DMS79 (cell line): ENCODE measurements at places on chromosomes 7 and 10.

DNA sequence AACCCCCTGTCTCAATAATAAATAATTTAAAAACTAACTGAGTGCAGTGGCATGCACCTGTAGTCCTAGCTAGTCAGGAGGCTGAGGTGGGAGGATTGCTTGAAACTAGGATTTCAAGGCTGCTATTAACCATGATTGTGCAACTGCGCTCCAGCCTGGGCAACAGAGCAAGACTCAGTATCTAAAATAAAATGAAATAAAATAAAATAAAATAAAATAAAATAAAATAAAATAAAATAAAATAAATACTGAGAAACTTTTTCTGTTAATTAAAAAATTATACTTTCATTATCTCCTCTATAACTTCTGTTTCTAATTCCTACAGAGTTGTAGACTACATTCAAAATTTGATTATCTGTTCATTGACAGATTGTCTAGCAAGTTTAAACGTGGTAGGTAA, 999.4 kb downstream of the ANKRD7 start:
- no peak for DNase-seq

DNA sequence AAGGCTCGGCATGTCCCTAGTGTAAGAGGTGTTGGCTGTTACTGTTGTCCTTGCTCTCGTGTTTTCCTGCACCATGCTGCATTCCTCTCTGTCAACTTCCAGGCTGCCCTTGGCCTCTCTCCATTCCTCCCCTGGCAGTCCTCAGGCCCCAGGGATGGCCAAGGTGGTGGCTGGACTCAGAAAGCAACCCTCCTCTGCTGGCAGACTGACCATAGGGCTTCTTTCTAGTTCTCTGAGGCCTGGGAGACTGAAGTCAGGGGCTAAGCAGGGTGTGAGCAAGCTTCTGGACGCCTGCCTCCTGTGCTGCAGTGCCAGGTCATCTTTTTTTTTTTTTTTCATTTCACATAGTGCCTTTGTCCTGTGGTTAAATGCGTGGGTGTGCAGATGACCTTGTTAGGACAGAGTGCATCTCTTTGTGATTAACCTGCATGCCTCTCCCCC, 72.0 kb downstream of the GOLGA7B start:
- DNase-seq = no peak

DNA sequence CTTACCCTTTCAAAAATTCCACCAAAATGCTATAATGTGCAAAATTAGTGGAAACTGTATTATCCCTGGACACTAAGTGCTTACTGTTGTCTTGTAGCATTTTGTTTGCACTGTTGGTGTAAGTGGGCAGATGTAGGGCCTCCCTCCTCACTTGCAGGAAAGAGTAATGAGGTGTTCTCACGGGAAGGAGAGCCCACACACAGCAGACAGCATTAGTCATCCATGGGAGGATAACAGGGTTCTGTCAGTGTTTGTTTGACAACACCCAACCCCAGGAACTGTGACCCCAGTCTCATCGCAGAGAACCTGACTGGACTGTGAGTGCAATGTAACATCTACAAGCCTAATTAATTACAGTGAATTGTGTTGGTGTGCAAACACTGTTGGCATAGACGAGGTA, 58.7 kb upstream of the VSTM2A start:
- DNase-seq = no peak

DNA sequence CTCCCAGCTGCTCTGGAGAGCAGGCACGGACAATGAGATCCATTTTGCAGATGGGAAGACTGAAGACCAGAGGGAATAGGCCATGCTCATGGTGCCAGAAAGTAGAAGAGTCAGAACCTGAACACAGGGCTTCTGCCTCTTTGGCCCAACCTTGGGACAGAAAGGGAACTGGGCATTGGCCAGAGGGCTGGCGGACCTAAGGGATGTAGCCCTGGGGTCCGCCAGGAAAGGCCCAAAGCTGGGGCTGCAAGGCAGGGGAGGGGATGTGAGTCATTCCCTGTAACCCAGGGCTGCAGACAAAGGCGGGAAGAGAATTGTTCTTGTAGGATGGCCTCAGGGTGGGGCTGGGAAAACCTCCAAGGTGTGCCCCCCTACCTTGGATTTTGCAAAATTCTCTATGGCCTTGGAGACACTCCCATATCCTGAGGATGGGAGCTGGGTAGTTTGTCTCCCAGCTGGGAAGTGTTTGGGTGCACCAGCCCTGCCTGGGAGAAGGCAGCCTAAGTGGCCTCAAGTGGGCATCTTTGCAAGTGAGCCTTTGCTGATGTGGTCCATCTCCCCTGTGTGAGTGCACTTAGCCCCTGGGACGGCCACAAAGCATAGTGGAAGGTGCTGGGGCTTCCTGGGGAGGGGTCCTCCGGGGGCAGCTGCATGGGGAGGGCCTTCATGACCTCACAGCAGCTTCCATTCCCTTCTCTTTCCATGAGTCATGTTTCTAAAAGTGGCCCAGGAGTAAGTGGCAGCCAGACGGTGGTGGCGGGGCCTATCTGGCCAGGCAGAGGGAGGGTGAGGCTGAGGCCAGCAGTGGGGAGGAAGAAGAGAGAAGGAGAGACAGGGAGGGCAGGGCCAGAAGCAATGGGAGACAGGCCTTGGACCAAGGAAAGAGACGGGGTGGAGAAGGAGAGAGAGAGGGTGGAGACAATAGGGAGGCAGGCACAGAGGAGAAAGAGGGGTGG, 9.2 kb downstream of the AQP1 start:
- DNase-seq = peak; percentile 91

- no peak for DNase-seq
These were observed 146.1 kb downstream of the ABCA13 start for GRCh38 chr7:48317360-48317759.

- no peak for DNase-seq
These were observed 50.9 kb upstream of the ANTXRL start for GRCh38 chr10:46235705-46236545.

- DNase-seq = no peak
These were observed 131.1 kb upstream of the CDK1 start for GRCh38 chr10:60646966-60647796.

DNA sequence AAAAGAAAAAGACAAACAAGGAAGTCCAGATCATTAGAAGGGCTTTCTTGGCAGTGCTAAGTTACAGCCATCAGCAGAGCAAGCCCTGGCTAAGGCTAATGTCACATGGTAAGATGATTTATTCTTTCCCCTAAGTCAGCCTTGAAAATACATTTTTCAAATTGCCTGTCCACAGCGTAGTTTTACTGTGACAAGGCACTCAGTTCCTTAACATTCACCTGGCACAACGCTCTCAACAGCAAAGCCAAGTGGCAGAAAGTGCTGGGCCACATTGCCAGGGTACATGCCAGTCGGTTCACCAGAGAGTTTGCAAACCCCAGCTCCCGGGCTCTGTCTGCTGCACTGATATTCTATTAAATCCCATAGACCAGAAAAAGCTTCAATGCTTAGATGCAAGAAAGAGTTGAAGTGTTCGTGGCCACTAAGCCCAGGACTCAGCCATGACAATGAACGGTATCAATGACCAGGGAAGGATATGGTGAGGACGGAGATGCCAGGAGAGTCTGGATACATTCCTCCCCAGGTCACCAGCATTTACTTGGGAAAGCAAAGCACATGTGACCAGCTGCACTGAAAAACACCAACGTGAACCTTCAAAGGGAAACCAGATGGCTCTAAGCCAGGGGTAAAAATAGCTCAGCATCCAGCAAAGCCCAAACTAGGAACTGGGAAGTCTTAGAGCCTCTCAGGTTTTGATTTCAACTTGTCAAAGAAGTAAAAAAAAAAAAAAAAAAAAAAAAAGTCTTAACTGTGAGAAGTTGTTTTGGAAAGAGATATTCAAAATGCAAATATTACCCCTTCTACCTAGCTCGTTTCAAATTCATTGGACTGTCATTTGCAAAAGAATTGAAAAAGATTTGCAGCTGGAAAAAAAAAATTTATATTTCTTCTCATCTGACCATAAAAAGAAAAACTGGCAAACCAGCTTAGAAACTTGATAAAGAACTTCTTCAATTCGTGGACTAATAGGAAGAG, 23.9 kb upstream of the MPP7 start:
- DNase-seq = no peak

DNA sequence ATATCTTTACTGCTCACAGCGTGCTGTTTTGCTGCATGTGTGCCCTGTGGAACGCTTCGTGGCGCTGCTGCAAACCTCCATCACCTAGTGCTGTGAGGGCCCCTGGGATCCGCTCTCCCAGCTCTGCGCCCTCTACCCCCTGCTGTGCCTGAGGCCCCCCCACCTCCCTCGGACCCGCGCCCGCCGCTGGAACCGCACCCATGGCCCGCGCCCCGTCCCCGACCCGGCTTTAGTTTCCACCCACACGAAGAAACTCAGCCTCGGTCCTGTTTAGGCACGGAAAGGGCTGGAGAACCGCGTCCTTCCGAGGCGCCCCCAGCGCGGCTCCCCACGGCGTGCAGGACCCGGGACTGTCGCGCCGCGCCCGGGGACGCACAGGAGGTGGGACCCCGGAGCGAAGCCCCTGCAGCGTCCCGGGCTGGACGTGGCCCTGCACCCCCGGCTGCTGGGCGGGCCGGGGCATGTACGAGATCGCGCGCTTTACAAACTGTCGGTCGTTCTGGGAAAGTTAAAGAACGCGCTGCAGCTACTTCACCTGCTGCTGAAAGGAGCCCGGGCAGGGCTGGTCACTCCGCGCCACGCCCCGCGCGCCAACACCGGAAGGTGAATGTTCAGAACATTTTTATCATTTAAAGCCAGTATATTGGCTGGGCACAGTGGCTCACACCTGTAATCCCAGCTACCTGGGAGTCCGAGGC, 54.3 kb downstream of the BMS1 start:
- DNase-seq = no peak

- no peak for DNase-seq
These were observed 201.9 kb upstream of the SHH start for GRCh38 chr7:156014201-156014600.

DNA sequence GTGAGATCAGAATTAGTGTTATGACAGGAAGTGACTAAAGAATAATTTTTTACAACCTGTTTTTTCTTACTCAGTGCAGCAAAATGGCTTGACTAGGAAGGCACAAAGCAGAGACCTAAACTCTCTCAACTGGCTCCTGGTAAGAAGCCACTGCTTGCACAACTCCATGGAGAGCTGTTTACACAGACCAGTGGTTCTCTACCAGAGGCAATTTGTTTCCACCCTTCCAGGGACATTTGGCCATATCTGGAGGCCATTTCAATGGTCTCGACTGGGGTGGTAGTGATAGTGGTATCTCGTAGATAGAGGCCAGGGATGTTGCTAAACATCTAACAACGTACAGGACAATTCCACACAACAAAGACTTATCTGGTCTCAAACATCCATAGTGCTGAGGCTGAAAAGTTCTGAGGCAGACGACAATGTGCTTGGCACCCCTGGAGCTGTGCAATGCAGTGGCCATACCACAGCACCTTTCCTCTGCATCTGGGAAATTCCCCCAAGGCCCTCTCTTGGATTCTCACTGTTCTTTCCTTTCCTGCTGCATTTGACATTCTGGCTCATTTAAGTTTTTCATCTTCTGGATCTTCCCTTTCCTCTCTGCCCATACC, 105.4 kb upstream of the LAMB4 start:
- no peak for DNase-seq

- no peak for DNase-seq
These were observed 168.1 kb downstream of the KLF6 start for GRCh38 chr10:3616880-3617279.

- no peak for DNase-seq
These were observed 15.8 kb downstream of the PLEKHA1 start for GRCh38 chr10:122390271-122390670.

GRCh38 chr7:92723205-92723604, 113.2 kb downstream of the CDK6 start:
- DNase-seq = no peak

- no peak for DNase-seq
These were observed 42.4 kb downstream of the SMKR1 start for GRCh38 chr7:129544700-129545099.

- DNase-seq = no peak
These were observed 8.9 kb downstream of the COBL start for GRCh38 chr7:51307651-51308210.

- no peak for DNase-seq
These were observed 58.0 kb downstream of the NUDCD3 start for GRCh38 chr7:44432381-44432977.

GRCh38 chr7:727104-727805, at the start of gene PRKAR1B:
TSS of gene PRKAR1B (minus strand) at chr7:727281. CDS start at chr7:711505, 15,776 bp downstream.
- no peak for DNase-seq

GRCh38 chr10:16258291-16259040, 178.3 kb upstream of the PTER start:
- no peak for DNase-seq

GRCh38 chr7:40122940-40123254, 11.5 kb downstream of the MPLKIP start:
- DNase-seq = no peak

DNA sequence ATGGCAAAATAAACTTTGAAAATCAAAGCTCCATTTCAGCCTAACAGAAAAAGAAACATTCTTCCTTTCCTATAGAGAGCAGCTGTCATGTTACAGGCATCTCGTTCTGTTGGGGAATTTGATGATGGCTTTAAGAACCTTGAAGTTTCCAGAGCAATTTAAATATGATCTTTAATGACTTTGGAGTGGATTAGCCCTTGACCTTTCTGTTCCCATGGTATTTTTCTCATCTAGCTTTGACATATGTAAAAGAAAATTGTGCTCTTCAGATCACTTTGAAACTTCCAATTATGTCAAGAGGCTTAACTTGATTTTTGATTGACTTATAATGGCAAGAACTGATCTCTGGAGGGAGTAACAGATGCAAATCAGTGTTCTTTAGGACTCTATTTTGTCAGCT, 157.6 kb upstream of the SEMA3E start:
- no peak for DNase-seq

DNA sequence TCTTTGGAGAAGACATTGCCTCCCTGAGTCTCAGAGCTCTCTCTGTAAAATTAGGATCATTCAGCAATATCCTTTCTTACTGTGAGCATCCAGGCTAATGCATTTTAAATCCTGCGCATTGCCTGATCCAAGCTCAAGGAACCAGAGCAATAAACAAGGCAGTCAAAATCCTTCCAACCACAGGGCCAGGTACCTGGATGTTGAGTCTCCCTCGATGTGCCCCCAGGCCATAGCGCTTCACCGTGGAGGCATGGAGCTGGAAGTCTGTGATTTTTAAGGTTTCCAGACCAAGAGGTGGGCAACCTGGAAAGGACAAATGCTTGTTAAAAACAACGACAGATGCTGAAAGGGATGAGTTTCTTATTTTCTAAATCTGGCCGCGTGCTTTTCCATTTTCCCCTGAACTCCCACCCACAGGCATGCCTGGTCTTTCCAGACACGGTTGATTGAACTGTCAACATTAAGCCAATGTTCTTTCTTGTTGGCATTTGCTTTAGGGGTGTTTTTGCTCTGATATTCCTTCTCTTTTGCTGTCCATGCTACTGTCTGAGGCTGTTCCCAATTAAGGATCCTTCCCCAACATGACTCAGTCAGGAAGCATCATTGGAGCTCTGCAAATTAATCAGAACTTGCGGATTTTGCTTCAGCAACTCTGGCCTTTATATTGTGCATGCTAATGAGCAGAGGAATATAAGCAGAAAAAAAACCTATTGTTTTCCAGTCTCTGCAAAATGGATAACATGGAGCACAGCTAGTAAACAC, 29.0 kb downstream of the CPXM2 start:
- DNase-seq = no peak

DNA sequence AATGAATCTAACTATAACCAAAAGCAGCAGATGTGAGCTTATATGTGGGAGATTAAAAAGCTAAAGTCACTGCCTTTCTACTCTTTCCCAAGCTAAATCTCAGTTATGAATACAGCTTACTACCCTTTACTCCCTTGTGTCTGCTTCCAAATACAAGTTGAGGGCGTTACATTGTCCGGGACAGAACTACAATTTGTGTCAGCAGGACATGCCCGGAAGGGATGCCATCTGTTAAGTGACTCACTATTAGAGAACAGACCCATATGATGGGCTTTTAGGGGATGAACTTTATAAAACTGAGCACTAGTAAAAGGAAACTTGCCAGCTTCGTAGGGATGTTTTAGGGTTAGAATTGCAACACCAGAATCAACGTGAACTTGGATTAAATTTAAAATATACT, 299.7 kb upstream of the CSTF2T start:
- DNase-seq = no peak
